Neural progenitor cell (in vitro differentiated cells): ENCODE measurements at places on chromosomes 12 and 14.

DNA sequence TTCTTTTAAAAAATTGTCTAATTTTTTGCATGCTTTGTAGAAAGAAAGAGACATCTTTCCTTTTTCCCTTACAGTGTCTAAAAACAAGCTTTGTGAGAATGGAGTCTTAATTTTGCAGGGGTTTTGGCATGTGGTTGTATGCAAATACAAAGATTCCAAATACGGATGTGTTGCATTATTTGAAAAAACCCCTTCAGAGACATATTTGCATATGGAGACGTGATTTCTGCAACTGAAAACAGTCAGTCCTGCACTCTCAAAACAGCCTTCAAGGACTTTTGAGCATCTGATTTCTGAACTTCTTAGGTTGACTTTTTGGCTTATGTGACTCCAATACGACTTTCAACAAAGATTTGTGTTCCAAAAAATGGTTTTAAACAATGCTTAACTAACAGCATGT is 7.8 kb downstream of the IRAK3 start:
- no peak for DNase-seq

GRCh38 chr12:27424631-27425230 is 21.8 kb upstream of the SMCO2 start:
- DNase-seq: peak; percentile 41

DNA sequence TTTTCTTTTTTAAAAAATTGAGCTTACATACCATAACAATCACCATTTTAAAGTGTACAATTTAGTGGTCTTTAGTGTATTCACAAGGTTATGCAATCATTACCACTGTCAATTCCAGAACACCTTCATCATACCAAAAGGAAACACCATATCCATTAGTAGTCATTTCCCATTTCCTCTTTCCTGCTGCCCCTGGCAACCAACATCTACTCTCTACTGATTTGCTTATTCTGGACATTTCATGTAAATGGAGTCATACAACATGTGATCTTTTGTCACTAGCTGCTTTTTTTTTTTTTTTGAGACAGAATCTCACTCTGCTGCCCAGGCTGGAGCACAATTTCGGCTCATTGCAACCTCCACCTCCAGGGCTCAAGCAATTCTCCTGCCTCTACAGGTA is 66.8 kb upstream of the CFL2 start:
- no peak for DNase-seq

- DNase-seq: peak; percentile 80
Observed at GRCh38 chr14:75906680-75907280, 75.0 kb downstream of the TGFB3 start.

DNA sequence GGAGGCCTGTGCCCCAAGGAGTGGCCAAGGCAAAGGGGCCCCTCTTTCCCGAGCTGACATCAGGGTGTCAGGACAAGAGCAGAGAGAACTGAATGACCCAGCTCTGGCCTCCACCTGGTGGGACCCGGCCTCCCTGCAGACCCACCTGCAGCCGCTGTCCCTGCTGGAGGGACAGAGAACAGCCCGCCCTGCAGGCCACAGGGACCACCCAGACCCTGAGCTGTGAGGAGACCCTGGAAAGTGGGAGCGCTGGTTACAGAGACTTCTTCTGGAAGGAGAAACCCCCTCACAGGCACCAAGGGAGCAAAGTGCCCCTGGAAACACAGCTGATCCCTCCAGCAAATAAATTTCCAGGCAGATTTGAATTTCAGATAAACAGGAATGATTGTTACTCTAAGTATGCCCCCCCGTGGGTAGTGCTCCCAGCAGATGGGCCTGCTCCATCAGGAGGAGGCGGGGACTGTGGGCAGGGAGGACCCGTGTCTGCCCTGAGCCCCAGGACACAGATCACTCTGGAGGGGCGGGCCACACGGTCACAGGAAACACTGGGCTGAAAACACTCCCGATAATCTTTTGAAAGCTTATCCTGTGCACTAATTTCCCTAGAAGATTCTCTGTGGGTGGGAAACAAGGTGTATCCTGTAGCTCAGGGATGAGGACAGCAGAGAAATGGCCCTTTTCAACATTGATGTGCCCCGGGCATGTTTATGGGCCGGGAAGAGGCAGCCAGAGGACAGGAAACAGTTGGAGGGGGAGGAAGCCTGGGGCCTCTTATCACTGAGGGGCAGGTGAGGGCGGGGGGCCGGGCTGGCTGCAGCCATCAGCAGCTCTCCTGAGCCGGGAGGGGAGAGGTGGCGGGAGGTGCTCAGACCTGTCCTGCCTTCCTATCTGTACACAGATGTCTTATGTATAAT is 276.0 kb downstream of the ADGRD1 start:
- peak; percentile 56 for DNase-seq

DNA sequence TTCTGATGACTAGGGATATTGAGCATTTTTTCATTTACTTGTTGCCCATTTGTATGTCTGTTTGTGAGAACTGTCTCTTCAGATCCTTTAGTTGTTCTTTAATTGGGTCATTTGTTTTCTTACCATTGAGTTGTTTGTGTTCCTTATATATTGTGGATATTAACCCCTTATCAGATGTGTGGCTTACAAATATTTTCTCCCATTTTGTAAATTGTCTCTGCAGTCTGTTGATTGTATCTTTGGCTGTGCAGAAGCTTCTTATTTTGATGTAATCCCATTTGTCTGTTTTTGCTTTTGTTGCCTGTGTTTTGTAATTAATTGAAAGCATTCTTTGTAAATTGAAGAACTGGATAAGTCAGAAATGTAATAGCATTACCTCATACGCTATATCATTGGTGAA is 459.1 kb upstream of the FOXG1 start:
- DNase-seq: no peak

DNA sequence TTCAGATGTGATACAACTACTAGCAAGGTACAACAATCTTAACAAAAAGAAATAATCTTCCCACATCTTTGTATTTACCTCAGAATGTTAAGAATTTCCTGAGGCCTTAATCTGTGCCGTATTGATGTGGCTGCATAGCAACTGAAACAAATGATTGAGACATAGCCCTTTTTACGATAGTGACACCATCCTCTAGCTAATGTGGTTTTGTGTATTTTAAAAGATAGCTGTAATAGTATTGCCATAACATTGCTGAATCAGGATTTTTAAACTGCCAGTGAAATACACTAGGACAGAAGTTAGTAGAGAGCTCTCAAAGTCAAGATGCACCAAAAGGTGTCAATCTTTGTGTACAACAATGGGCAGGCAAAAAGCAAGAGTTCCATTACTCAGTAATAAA is 11.9 kb downstream of the NPAS3 start:
- DNase-seq: no peak
